Activated CD4-positive, alpha-beta T cell treated with anti-CD3 and anti-CD28 coated beads, Interleukin-2, amount 10 ng/mL, durations not matched to agents 24 days and 14 days (primary cell): ENCODE measurements at places on chromosomes 4 and X. TPM values are rescaled to one million over a fixed set of nuclear protein-coding genes. Genes with fewer than 3 reads are reported as not detected.

DNA sequence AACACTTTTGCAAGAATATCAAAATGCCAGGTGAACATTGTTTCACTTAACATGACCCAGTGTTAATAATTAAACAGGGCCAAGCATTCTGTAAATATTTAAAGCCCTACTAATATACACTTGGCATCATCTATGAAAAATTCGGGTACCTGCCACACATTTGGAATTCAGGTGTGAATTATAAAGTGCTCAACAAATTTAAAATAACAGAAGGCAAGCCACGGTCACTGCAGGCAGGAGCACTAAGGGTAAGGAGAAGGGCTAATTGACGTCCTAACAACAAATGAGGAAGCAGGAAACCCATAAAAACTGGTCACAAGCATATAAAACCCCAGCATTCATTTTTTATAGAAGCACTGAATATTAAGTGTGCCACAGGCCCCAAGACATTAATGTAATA, 43.8 kb upstream of the CPEB2 start:
- no peak for DNase-seq
- H3K36me3 ChIP-seq: no peaks in the 10 kb centered on the region
- peaks cover 8% of the 10 kb centered on the region for H3K27me3 ChIP-seq
- no peak overlapping the region for H3K27ac ChIP-seq
- H3K4me3 ChIP-seq: no peak overlapping the region
- no peaks in the 10 kb centered on the region for H3K4me1 ChIP-seq

GRCh38 chr4:18980516-18981233, 959.1 kb upstream of the LCORL start:
- H3K36me3 ChIP-seq: no peaks in the 10 kb centered on the region
- no peak overlapping the region for H3K4me3 ChIP-seq
- no peaks in the 10 kb centered on the region for H3K27me3 ChIP-seq
- H3K4me1 ChIP-seq: no peaks in the 10 kb centered on the region

- no peaks in the 10 kb centered on the region for H3K27me3 ChIP-seq
- DNase-seq: no peak
- no peaks in the 10 kb centered on the region for H3K4me1 ChIP-seq
- H3K4me3 ChIP-seq: no peak overlapping the region
Measured at GRCh38 chr4:68589790-68590189, 13.7 kb upstream of the UGT2B17 start.

GRCh38 chrX:136954930-136955329, 74.4 kb upstream of the RBMX start:
- no peaks in the 10 kb centered on the region for H3K36me3 ChIP-seq
- no peak overlapping the region for H3K4me3 ChIP-seq
- DNase-seq: no peak
- no peaks in the 10 kb centered on the region for H3K27me3 ChIP-seq
- H3K27ac ChIP-seq: no peak overlapping the region

SLITRK4 gene
- not detected in 2 replicates for total RNA-seq

SFRP2 gene
- not detected in 2 replicates for total RNA-seq

ADH6 gene
- not detected in 2 replicates for total RNA-seq
